ENCODE measurements at places on chromosomes 5 and 9. TPM values are rescaled to one million over a fixed set of nuclear protein-coding genes. Genes with fewer than 3 reads are reported as not detected.

DNA sequence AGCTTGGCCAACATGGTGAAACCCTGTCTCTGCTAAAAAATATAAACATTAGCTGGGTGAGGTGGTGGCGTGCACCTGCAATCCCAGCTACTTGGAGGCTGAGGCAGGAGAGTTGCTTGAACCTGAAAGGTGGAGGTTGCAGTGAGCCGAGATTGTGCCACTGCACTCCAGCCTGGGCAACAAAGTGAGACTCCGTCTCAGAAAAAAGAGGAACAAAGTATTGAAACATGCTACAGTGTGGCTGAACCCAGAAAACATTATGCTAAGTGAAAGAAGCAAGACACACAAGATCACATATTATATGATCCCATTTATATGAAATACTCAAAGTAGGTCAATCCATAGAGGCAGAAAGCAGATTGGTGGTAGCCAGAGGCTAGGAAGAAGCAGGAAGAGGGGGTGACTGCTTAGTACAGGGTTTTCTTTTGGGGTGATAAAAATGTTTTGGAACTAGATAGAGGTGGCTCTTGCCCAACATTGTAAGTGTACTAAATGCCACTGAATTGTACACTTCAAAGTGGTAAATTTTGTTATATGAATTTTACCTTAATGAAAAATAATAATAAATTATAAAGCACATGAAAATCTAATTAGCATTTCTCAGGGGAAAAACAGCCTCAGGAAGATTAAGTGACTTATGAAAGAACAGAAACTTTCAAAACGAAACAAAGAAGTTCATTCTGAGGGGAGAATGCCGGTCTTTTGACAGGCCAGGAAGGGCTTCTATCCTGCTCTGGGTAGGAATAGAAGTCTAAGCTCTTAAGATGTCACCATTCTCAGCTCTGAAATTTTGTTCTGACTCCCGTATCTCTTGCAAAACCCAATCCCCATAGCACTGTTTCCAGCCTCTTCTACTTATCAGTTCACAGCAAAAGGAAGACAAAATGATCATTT is 161.1 kb upstream of the TBCA start:
- DNase-seq, result no peak

GRCh38 chr5:14226992-14227391 is 83.8 kb downstream of the TRIO start:
- no peak for DNase-seq

DNA sequence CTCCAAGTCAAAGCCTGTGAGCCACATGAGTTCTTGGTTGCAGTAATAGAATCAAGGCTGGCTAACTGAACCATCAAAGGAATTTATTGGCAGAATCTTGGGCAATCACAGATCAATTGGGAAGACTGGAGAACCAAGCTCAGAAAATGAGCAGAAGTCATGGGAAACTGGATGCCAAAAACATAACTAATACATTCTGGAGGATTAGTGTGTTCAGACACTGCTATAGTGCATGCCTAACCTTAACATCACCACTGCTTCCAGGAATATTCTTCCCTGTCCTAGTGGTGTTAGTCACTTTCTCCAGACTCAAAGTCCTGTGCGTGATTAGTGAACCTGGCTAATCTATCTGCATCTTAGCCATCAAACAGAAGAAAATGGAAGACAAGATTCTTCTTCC is 843.7 kb downstream of the EFNA5 start:
- DNase-seq, result no peak

- DNase-seq, result no peak
Measured at GRCh38 chr9:34526026-34526425, 3.2 kb upstream of the ENHO start.

DNA sequence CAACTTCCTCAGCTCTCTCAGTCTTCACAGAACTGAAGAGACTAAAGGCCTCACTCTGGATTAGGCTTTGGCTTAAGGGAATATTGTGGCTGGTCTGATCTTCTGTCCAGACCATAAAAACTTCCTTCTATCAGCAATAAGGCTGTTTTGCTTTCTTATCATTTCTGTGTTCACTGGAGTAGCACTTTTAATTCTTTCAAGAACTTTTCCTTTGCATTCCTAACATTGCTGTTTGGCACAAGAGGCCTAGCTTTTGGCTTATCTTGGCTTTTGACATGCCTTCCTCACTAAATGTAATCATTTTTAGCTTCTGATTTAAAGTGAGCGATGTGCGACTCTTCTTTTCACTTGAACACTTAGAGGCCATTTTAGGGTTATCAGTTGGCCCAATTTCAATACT is 88.7 kb upstream of the ACOT12 start:
- no peak for DNase-seq

DNA sequence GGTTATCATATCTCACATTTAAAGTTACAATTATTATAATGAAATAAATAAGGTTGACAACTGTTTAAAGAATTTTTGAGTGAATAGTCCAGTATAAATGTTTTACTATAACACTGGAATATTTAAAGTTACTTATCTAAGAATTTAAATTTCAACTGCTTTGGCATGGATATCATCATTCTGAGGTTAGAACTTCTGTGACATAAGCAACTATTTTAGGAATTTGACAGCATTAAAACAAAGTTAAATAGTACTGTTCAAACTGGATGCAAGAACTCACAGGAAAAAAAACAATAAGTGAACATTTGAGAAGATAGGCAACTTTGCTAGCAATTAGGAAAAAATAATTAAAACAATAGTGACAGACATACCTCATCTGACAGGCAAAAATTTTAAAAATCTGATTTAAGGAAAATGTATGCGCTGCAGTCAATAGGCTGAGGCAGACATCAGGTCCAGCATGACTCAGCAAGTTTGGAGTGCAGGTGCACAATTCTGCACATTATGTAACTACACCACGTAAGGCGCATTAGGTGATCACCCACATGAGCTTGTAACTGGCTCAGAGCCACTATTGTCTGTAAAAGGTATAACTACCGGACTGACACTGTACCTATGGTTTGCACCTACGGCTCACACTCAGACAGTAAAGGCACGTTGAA is 180.6 kb downstream of the PDE4D start:
- no peak for DNase-seq

GRCh38 chr9:95970317-95970716 is 94.8 kb downstream of the ERCC6L2 start:
- DNase-seq, result no peak

DNA sequence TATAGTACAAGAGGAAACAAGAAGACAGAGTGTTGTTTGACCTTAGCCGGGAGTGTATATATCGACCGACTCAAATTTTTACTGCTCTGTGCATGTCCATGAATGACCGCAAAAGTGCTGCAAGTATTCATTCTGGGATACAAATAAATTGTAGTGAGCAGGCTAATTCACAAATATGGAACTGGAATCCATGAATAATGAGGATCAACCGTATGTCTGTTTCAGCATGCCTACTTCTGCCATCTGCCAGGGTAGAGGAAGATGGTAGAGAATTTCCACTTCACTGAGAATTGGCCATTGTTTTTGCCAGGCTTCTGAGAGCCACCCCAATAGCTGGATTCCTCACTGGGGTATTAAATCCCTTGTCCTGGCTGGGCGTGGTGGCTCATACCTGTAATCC is 8.5 kb upstream of the RALGPS1 start:
- DNase-seq, result no peak

DNA sequence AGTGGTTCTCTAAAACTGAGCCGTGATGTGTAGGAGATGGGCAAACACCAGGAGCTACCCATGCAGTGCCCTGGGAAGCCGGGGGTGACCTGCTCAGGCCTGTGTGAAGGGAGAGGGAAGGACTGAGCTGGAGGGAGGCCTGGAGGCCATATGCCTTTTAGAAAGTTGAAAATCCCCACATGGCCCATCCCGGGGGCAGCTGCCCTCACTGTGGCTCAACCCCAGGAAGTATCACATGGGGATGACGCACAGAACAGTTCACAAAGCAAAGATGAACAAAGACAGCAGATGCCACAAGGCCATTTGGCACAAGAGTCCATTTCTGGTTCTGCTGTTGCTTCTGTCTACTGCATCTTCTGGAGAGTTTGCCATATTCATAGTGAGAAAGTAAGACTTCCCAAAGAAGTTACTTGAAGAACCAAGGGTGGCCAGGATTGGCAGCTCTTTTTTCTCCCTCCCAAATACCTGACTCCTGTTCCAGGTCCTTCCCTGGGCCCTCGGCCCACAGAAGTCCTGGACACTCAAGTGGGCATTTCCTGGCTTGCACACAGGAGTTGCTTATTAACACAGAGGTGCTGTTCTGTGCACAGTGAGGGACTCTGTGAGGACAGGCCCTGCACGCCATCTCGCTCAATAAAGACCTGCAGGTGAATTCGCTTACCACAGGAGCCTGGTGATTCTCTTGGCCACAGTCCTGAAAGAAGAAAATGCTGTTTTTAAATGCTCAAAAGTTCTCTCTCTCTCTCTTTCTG is 25.1 kb downstream of the ACSL6 start:
- DNase-seq, result no peak

DNA sequence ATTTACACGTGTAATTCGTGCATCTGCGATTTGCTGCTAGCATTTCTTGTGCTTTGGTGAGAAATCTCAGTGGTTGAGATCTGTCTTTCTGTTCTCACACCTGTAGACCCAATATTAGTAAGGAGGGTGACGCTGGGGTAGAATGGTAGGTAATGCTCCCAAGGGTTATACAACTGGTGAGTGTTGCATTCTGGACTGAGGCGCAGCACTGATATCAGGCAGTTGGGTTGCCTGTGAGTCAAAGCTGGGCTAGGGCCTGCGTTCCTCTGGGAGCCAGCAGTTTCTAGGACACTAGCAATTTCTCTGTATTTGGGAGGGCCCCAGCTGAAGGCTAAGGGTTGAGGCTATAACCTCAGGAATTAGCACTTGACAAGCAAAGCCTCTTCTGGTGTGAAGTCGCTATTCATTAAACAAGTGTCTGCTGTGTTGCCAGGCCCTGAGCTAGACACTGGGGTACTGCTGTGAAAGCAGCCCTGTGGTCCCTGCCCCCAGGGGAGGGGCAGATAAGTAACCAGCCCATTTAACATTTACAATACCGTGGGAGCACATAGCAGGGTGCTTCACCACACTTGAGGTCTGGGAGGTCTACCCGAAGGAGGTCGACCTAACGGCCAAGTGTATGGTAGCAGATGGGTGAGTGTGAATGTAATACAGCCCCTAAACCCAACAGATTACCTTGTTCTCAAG is 28.7 kb downstream of the LARP1 start:
- no peak for DNase-seq

- DNase-seq, result no peak
Measured at GRCh38 chr5:80268916-80269315, 13.1 kb upstream of the SERINC5 start.

GRCh38 chr5:158155811-158156505 is 297.0 kb upstream of the CLINT1 start:
- no peak for DNase-seq

DNA sequence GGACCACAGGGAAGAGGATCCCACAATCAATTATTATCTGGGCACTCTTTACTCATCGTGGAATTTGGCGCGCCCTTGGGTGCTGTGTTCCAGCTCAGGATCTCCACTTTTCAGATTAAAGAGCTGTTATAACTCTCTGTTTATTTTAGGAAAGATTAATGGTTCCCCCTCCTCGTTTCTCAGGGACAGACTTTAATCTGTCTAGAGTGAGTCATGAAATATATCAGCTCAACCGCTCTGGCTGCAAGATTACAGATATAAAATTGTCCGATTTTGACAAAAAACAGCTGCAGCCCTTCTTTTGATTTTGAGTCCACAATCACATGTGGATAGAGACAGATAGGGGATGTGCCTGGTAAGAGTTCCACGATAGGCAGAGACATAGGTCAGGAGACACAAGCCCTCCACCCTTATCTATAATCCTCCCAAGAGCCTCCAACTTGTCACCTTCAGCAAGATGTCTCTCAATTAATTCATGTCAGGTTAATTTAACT is 77.6 kb upstream of the ANKRD55 start:
- DNase-seq, result no peak

DNA sequence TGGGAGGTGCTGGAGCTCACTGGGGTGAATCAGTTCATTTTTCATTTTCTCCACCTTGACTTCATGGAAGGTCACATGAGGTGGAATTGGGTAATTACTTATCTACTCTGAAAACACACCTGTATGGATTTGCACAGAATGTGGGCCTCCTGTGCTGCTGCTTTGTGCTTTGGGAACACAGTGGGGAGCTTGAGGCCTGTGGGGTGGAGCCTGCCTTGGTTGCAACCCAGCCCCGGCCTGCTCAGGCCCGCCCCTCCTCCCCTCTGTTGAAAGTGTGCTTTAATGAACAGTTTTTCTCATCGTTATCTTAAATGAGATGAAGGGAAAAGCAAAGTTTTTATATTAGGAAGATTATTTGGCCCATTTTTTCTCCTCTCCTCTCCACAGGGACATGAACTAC is 28.5 kb upstream of the DMRT3 start:
- DNase-seq, result no peak

DNA sequence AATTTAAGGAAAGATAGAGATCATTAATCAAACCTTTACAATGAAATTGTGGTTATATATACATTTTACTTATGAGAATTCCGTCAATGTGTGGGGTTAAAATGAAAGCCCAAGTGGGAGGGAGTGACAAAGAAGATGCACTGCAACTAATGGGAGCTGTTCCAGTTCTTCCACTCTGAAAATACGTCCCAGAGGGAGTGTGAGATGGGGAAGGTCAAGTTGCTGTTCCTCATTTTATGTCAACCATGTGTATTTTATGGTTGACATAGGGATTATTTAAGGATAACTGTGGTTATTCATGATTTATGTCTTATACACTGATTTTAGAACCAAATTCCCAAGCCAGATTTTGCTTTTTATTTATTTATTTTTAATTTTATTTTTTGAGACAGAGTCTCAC is 14.2 kb upstream of the RGS3 start:
- DNase-seq, result no peak

GRCh38 chr5:79976759-79977515 is 14.1 kb downstream of the MTX3 start:
- no peak for DNase-seq

GRCh38 chr9:130530938-130531337 is 48.4 kb upstream of the FUBP3 start:
- DNase-seq, result no peak

DNA sequence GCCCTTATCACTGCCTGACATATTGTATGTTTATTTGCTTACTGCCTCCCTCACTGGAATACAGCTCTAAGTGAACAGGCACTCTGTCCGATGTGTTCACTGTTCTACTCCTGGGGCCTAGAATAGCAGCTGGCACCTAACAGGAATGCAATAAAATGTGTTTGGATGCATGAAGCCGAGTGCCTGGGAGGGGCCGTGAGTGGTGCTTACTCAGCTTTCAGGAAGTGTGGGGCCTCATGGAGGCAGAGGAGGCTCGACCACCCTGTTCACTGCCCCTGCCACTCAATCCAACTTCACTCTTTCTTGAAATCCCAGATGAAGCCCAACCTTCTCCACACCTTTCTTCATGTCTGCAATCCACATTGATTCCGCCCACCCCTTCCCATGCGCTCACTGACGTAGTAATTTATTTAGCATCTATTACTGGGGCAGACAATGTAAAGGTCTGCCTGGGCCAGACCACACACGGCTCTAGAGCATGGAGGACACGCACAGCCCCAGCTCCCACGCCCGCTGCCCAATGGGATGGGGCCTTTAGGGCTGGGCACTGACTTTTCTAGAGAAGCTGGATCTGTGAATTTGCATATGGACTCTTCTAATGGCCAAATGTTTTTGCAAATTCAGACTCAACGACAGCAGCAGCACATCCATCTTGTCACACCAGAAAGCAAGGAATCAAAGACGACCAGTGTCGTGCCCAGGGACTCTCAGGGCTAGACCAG is 21.3 kb downstream of the TBC1D9B start:
- DNase-seq, result no peak

CEL gene
- polyA plus RNA-seq, result 0.15 TPM

SH3GL2 gene
- polyA plus RNA-seq, result not detected

LCN6 gene
- not detected for polyA plus RNA-seq

GABRA6 gene
- not detected for polyA plus RNA-seq

SLC4A9 gene
- polyA plus RNA-seq, result not detected

PCDHGC3 gene
- not detected for polyA plus RNA-seq

WDR31 gene
- polyA plus RNA-seq, result 0.89 TPM

TMEM215 gene
- not detected for polyA plus RNA-seq

ATOSB gene
- 10.1 TPM for polyA plus RNA-seq

TPM2 gene
- not detected for polyA plus RNA-seq
